CD8-positive, alpha-beta memory T cell (primary cell): ENCODE measurements at places on chromosomes 12 and 14. TPM values are rescaled to one million over a fixed set of nuclear protein-coding genes. Genes with fewer than 3 reads are reported as not detected.

Gene PLEKHH1
- 0.77 TPM for total RNA-seq

GRCh38 chr12:54565986-54566544 is 16.7 kb downstream of the PDE1B start:
- H3K27ac ChIP-seq, result no peak overlapping the region
- no peak overlapping the region for H3K4me3 ChIP-seq
- H3K4me1 ChIP-seq, result peaks cover 3% of the 10 kb centered on the region
- no peaks in the 10 kb centered on the region for H3K36me3 ChIP-seq
- H3K27me3 ChIP-seq, result no peaks in the 10 kb centered on the region

DNA sequence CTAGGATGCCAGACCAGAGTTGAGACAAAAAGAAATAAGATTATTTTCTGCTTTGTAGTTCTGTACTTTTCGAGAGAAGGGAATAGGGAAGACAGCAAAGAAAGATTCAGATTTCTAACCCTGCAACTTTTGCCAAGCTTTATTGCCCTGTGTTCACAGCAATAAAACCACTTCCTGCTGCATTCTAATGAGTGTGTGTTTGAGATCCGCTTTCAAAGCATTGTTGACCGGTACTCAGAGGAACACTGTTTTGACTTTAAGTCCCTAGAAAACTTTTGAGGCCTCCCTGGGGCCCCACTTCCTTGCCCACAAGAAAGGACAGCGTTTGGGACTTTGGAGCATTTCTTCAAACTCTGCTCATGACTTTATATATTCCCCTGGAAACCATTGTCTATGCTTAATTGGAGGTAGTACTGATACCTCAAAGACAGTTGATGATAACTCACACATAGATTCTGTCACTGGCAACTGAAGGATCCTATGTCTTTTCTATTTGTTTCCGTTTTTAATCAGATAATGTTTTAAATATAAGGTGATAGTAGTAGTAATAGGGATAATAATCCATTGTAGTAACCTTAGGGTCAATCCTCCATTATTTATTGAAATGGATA is 1.3 kb downstream of the RNASE6 start:
- no peak for DNase-seq
- H3K36me3 ChIP-seq, result no peaks in the 10 kb centered on the region
- no peaks in the 10 kb centered on the region for H3K27me3 ChIP-seq
- peak overlapping the region; percentile 54 for H3K4me3 ChIP-seq
- no peak overlapping the region for H3K27ac ChIP-seq

DNA sequence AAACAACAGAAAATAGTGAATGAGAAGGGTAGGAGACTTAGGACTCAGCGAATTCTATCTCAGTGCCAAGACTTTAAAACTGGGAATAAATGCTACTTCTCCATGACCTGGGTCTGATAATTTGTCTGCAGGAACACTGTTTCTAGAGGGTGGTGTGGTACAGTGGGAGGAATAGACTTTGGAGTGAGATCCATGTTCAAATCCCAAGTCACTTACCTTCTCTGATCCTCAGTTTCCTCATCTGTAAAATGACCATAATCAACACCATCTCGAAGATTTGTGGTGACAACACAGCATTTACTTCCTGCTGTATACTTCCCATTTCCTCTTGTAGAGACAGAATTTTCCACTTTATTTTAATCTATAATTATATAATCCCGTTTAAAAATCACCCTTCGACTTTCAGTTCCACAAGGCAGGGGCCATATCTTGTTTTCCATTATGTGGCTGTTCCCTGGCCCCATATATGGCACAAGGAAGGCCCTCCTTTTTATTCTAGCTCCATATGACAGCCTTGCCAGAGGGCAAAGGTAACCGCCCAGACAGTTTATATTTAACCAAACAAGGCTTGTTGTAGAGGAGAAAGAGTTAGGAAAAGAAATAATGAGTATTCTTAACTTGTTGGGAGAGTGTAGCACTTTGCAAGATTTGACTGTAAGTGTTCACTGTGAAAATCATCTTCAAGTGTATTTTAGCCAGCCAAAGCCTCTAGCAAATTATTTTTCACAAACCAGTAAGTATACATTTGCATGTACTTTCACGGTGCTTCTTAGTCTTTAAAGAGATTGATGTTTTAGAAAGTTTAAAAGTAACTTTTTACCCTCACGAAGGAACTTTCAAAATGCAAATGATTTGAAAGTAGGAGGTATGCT is 243.1 kb downstream of the AKAP6 start:
- no peak overlapping the region for H3K27ac ChIP-seq
- no peaks in the 10 kb centered on the region for H3K27me3 ChIP-seq
- no peaks in the 10 kb centered on the region for H3K4me1 ChIP-seq
- no peaks in the 10 kb centered on the region for H3K36me3 ChIP-seq

- no peak overlapping the region for H3K4me3 ChIP-seq
- DNase-seq, result no peak
- H3K27me3 ChIP-seq, result no peaks in the 10 kb centered on the region
- H3K27ac ChIP-seq, result no peak overlapping the region
- H3K4me1 ChIP-seq, result no peaks in the 10 kb centered on the region
These were observed 209.7 kb downstream of the SLC15A4 start for GRCh38 chr12:128613837-128614590.

Gene BEST3
- total RNA-seq, result not detected

Gene TPH2
- not detected for total RNA-seq

DNA sequence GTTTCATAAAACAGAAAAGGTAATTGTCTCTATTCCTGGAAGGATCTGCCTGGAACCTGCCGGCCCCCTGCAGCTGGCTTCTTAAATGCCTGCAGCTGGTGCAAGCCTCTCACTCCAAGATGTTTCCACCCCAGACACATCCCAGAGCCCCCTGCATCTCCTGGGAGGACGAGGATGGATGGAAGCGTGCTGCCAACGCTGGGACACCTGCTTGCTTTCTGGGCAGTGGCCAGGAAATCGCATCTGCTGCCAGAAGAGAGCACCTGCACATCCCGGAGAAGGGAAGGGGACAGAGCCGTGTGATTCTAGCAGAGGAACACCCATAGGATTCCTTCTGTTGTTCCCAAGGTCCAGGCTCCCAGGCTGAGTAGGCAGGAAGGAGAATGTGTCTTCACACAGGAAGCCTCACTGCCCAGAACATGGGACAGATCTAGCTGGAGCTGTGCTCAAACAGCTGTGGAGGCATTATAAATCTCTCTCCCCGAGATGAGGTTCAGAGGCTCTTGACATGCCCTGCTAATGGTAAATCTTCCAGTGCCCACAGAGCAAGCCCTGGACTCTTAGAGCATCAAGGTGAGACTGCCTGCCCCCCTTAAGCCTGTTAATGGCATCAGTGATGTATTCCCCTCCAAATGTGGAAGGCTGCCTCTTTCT is 138.8 kb upstream of the MAP1LC3B2 start:
- no peaks in the 10 kb centered on the region for H3K4me1 ChIP-seq
- no peaks in the 10 kb centered on the region for H3K27me3 ChIP-seq
- no peak overlapping the region for H3K27ac ChIP-seq
- no peaks in the 10 kb centered on the region for H3K36me3 ChIP-seq
- H3K4me3 ChIP-seq, result no peak overlapping the region

GRCh38 chr12:128830505-128830893 is 6.7 kb upstream of the SLC15A4 start:
- H3K4me3 ChIP-seq, result no peak overlapping the region
- no peak for DNase-seq
- H3K36me3 ChIP-seq, result no peaks in the 10 kb centered on the region
- no peaks in the 10 kb centered on the region for H3K27me3 ChIP-seq
- H3K4me1 ChIP-seq, result no peaks in the 10 kb centered on the region

- H3K4me3 ChIP-seq, result no peak overlapping the region
- H3K27ac ChIP-seq, result no peak overlapping the region
- no peaks in the 10 kb centered on the region for H3K27me3 ChIP-seq
- H3K36me3 ChIP-seq, result no peaks in the 10 kb centered on the region
- no peaks in the 10 kb centered on the region for H3K4me1 ChIP-seq
These were observed 131.2 kb downstream of the CRADD start for GRCh38 chr12:93808169-93808899.

GRCh38 chr14:79576424-79576823 is 634.9 kb downstream of the DIO2 start:
- H3K4me3 ChIP-seq, result no peak overlapping the region
- no peaks in the 10 kb centered on the region for H3K36me3 ChIP-seq
- no peaks in the 10 kb centered on the region for H3K27me3 ChIP-seq
- H3K27ac ChIP-seq, result no peak overlapping the region
- no peaks in the 10 kb centered on the region for H3K4me1 ChIP-seq

DNA sequence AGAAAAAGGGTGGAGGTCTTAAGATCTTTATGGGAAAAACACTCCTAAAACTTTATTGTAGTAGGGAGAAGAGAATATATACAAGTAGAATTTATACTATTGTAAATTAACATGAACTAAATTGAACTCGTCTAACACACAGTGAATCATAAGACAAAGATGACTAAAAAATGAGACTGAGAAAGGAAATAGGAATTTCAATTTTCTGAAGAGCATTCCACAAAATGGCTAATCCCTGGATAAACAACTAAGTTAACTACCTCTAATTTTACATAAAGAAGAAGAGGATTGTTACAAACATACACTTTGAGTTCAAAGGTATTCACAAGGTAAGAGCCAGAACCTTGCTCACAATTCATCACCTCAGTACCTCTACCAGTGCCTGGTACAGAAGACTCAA is 2.0 kb downstream of the MAP4K5 start:
- no peaks in the 10 kb centered on the region for H3K27me3 ChIP-seq
- H3K36me3 ChIP-seq, result no peaks in the 10 kb centered on the region
- no peak overlapping the region for H3K27ac ChIP-seq
- peak overlapping the region; percentile 40 for H3K4me3 ChIP-seq
- H3K4me1 ChIP-seq, result peaks cover 44% of the 10 kb centered on the region

DNA sequence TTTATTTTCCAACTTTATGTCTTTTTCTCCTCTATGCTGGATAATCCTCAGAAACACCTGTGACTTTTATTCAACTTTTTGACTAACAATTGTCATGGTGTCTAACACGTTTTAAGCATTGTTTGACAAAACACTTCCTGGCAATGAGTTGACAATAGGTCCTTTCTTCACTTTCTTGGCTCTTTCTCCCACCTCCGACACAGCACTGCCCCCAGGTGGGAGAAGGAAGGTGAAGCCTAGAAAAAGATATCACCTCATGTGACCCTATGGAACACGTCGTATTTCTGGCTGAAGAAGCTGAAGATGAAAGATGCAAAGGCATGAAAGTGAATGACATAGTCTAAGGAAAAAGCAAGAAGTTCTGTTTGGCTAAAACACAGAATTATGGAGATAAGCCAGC is 430.0 kb downstream of the ETNK1 start:
- H3K4me3 ChIP-seq, result no peak overlapping the region
- H3K36me3 ChIP-seq, result no peaks in the 10 kb centered on the region
- no peaks in the 10 kb centered on the region for H3K27me3 ChIP-seq
- no peaks in the 10 kb centered on the region for H3K4me1 ChIP-seq
- no peak overlapping the region for H3K27ac ChIP-seq

GRCh38 chr14:31690056-31690455 is 128.9 kb downstream of the NUBPL start:
- no peaks in the 10 kb centered on the region for H3K27me3 ChIP-seq
- H3K4me1 ChIP-seq, result no peaks in the 10 kb centered on the region
- H3K27ac ChIP-seq, result no peak overlapping the region

- peaks cover 19% of the 10 kb centered on the region for H3K4me1 ChIP-seq
- no peak overlapping the region for H3K4me3 ChIP-seq
- H3K27ac ChIP-seq, result no peak overlapping the region
- no peaks in the 10 kb centered on the region for H3K36me3 ChIP-seq
- no peaks in the 10 kb centered on the region for H3K27me3 ChIP-seq
These were observed 30.1 kb downstream of the CDKL1 start for GRCh38 chr14:50366589-50366988.

DNA sequence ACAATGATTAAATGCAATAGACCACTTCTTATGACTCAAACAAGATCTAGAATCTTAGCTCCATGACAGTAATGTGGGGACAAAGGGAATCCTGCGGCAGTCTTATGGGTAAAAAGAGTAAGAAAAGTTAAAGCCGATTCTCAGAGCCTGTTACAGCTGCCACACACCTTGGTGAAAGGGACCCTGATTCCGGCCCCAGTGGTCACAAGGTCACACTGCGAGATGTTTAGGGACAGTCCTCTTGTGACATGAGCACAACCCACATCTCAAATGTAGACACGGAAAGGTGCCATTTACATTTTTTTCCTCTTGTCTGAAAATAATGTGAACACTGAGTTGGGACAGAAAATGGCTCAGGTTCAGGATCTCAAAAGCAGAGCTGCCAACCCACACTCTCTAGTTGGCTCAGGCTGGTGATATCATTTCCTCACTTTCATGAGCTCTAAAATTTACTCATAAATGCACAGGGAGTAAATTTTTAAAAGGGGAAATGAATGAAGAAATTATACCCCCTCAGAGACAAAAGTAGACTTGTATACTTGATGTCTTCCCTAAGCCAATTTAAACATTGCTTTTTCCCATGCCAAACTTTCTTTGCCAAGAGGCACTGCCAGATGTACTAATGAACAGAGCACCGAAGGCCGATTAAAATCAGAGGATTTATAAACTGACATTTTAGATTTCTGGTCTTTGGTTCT is 113.1 kb upstream of the OVCH1 start:
- no peaks in the 10 kb centered on the region for H3K27me3 ChIP-seq
- no peak for DNase-seq
- H3K36me3 ChIP-seq, result no peaks in the 10 kb centered on the region
- no peak overlapping the region for H3K4me3 ChIP-seq

DNA sequence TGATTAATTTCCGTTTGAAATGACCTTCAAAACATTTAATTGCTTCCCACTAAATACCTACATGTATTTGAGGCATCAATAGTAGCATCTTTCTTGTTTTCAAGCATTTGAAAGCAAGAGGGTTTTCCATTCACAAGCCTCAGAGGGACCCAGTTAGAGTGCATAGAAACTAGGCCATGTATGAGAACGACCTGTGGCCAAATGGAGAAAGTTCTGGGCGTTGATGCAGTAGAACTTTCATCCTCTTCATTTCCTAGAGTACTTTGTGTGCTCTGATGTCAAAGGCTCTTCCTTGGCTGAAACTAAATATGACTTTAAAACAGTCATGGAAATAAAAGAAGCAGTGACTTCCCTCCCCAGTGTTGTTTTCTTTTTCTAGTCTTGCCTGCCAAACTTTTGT is 944 bp upstream of the DHRS7 start:
- H3K36me3 ChIP-seq, result no peaks in the 10 kb centered on the region
- H3K4me1 ChIP-seq, result peaks cover 31% of the 10 kb centered on the region
- peak; percentile 13 for DNase-seq
- H3K27me3 ChIP-seq, result no peaks in the 10 kb centered on the region
- peak overlapping the region; percentile 91 for H3K27ac ChIP-seq

DNA sequence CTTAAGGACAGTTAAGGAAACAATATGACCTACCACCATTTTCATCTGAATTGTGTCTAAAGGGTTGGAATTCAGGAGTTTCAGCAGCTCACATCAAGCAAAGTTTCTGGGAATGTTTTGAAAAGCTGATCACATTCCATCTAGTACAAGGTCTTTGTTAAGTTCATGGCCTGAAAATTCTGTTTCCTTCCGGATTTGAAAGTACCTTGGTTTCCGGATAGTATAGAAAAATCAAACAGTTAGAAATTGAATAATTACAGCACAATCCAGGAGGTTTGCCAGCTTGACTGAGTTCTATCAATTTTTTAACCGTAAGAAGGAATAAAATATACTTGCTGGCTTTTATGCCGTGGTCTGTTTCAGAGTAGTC is 136.5 kb downstream of the HMGA2 start:
- no peak for DNase-seq
- H3K27me3 ChIP-seq, result peaks cover 5% of the 10 kb centered on the region
- no peak overlapping the region for H3K4me3 ChIP-seq
- H3K36me3 ChIP-seq, result no peaks in the 10 kb centered on the region
- H3K27ac ChIP-seq, result no peak overlapping the region

GRCh38 chr14:54168489-54168888 is 211.9 kb upstream of the BMP4 start:
- H3K36me3 ChIP-seq, result no peaks in the 10 kb centered on the region
- no peak overlapping the region for H3K27ac ChIP-seq
- no peak for DNase-seq
- H3K4me1 ChIP-seq, result no peaks in the 10 kb centered on the region
- H3K4me3 ChIP-seq, result no peak overlapping the region
